ENCODE measurements at places on chromosomes 7 and 10. TPM values are rescaled to one million over a fixed set of nuclear protein-coding genes. Genes with fewer than 3 reads are reported as not detected.

Gene DUSP5
- total RNA-seq: 15.1 TPM

Gene RSPH10B
- 0.24 TPM for total RNA-seq

Gene PILRA
- 9.6 TPM for total RNA-seq

Gene KLF14
- 0.72 TPM for total RNA-seq

Gene ARHGEF35
- 2.8 TPM for total RNA-seq

Gene PRSS37
- not detected for total RNA-seq

Gene OR2A5
- not detected for total RNA-seq

Gene AGBL3
- total RNA-seq: 2.4 TPM

Gene TMEM213
- total RNA-seq: not detected

Gene RNLS
- total RNA-seq: 24.7 TPM

Gene LYZL2
- not detected for total RNA-seq
